Left ventricle myocardium superior (tissue), 1 donor: ENCODE measurements at places on chromosomes 3 and 15. TPM values are rescaled to one million over a fixed set of nuclear protein-coding genes. Genes with fewer than 3 reads are reported as not detected.

GRCh38 chr3:29335438-29335837 lies 54.6 kb downstream of the RBMS3 start:
- DNase-seq = peak; percentile 72

DNA sequence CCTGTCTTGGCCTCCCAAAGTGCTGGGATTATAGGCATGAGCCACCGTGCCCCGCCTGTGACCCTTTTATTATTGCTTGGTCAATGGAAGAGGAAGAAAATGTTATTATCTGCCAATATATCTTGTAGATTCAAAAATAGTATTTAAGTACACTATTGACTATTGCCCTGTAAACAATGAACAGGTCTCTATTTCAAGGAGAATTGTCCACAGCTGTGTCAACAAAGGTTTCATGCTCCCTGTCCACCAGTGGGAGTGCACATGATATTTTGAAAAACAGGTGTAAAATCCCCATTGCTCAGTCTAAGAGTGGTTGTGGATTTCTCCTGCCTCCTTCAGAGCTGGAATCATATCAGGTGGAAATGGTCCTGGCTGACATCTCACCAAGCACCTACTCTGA lies 36.5 kb upstream of the IGF1R start:
- no peak for DNase-seq

- DNase-seq = no peak
These were observed 48.2 kb downstream of the CYFIP1 start for GRCh38 chr15:22931784-22932536.

AADACL2 gene
- total RNA-seq = not detected

A4GNT gene
- not detected for total RNA-seq

DNA sequence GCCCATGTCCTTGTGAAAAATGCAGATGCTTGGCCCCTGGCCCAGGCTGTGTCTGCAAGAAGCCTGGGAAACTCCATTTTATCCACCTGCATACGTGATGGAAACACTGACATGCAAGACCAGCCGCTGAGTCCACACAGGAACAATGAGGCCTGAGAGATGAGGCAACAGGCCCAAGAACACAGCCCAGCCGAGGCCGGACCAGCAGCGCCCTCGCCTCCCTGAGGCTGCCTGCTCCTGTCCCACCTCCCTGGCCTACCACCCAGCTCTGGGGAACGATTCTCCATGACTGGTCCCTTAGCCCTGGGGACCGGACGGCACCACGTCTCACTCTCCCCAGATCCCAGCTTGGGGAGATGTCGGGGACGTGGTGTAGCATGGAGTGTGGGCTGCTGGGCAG lies 47.5 kb downstream of the HMCES start:
- no peak for DNase-seq
